ENCODE measurements at places on chromosomes 3 and 15. TPM values are rescaled to one million over a fixed set of nuclear protein-coding genes. Genes with fewer than 3 reads are reported as not detected.

DNA sequence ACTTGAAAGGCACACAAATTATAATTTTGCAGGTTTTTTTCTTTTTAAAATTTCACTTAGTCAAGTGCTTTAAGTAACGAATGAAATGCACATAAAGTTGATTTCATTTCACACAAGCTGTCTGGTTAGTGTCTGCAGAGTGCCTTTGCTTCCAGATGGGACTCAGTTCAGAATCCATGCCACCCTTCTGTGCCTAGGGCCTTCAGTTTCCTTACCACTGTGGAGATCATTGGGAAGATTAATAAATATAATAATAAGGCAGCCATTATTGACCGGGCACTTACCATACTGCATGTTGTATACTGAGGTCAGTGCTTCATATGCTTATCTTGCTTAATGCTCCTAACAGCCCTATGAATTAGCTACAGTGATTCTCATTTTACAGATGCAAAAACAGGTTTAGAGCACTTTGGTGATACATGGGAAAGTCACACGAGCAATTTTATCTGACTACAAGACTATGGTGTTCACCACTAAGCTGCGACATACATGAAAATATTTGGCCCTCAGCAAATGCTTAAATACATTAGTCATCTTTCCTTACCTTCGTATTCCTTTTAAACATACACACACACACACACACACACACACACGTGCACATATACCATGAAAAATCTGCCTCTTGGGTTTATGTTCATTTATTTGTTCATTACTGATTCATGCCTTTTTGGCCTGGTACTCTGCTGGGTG is 3.1 kb downstream of the NMNAT3 start:
- DNase-seq, result no peak

DNA sequence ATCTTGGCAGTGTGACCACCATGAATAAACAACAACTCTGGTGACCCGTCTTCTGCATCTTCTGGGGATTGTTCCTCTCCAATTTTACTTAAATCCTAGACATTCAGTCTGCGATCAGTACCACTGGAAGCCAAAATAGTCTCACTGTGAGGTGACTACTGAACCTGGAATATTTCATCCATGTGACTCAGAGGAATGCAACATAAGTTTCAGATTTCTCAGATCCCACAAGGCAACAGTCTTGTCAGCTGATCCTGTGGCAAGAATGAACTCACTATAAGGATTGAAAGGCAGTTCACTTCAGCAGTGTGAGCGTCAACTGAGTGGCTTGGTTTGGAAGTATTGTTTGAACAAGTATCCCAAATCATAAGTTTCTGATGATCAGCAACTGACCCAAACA is 13.2 kb downstream of the NSUN3 start:
- no peak for DNase-seq

- no peak for DNase-seq
Measured at GRCh38 chr15:101795455-101795854, 7.9 kb upstream of the OR4F6 start.

DNA sequence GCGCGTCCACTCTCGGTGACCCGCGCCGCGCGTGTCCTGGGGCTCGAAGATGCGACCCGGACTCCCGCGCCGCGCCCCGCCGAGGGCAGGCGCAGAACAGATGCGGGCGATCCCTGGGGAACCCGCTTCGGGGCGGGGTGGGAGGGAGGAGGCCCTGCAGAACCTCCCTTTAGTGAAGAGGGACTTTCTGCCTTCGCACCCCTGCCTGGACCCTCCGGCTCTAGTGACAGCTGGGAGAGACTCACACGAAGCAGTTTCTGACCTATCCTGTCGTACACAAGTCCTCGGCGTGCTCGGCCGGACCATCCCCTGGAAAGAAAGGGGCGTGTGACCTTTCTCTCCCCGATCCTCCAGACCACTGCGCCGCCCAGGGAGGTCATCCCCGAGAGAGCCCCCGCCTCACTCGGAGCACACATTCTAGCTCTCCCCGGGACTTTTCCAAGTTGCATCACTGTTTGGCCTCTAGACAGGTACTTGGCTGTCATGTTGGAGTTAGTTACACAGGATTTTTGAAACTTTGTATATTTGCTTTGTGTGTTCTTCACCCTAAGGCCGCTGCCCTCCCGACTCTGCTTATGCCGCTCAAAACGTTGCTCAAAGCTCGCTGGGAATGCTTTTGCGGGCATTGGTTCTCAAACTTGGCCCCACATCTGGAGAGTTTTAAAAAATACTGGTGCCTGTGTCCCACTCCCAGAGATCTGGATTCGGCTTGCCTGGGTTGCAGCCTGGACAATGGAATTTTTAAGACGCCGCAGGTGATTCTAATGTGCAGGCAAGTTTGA is 582 bp downstream of the CGNL1 start:
- DNase-seq, result no peak

GRCh38 chr3:188471723-188472122 is 317.8 kb downstream of the LPP start:
- no peak for DNase-seq

DNA sequence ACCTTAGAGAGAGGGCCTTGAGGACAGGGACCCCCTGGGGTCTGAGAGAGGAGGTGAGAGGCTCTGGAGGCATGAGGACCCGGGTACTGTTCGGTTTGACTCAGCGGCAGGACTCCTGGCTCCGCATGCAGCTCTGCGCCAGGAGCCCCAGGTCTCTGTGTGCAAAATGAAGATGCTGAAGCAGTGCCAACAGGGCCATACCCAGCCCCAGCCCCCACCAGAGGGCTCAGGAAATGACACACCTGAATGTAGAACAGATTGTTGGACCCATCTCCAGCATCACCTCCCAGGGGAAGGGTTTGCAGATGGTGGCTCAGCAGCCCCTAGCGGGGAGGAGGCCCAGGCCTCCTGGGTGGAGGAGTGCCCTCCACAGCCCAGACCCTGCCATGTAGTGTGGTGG is 30.2 kb downstream of the EPHB3 start:
- DNase-seq, result no peak

The SAMMSON gene
- not detected for total RNA-seq

Measured in Peyer's patch (tissue), 4 donors.